Chondrocyte (in vitro differentiated cells): ENCODE measurements at places on chromosomes 5 and 9.

DNA sequence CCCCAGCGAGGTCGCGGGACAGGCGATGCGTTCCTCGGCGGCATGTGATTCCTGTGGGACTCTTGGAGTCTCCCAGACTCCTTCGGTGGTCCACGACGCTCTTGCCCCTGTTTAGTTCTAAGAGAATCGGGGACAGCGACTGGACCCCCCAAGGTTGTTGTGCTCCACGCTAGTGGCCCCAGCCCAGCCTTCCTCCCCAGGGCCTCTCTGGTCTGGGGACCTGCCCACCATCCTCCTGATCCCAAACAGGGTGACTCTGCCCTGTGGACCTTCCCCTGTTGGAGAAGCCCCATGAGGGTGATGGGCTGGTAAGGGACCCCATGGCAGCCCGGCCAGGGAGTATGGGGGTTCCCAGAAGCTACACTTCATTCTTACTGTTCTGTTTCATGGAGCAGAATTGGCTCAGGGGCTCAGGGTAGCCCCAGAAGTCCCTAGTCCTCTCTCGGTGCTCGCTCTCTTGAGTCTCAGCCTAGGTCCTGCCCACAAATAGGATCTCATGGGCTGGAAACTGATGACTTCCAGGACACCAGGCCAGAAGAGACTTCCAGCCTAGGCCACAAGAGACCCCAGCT, 880 bp downstream of the CARD19 start:
- DNase-seq, result peak; percentile 73

GRCh38 chr5:81572201-81572600, 178.3 kb upstream of the ACOT12 start:
- DNase-seq, result no peak

DNA sequence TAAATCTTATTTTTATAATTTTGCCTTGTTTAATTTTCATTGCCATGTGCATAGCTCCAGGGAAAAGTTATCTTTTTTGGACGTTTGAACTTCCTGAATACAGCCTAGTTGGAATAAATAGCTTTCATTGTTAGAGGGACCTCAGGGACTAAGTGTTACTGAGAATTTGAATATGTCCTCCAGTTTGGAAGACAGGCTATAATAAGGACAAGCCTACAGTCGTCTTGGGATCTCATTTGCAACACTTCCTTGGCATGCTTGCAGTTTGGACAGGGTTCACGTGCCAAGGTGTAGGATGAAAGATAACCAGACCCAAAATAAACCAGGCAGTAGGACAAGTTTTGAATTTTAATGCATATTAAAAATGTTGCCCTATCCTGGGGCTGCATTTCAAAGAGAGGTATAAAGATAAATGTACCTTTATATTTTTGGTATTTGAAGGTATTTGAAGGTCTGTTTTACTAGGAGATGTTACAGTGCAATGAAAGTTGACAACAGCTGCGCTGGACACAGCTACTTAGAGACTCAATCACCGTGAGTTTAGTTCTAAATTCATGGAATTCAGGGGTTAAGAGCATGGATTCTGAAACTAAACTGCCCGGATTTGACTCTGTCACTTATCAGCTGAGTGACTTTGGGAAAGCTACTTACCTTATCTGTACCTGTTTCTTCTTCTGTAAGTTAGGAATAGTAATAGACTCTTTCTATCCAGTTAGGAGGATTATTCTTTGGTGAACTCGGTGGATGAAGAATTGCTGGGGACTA, 134.1 kb downstream of the ACTBL2 start:
- no peak for DNase-seq

GRCh38 chr5:144979516-144980264, 809.0 kb downstream of the KCTD16 start:
- DNase-seq, result no peak

DNA sequence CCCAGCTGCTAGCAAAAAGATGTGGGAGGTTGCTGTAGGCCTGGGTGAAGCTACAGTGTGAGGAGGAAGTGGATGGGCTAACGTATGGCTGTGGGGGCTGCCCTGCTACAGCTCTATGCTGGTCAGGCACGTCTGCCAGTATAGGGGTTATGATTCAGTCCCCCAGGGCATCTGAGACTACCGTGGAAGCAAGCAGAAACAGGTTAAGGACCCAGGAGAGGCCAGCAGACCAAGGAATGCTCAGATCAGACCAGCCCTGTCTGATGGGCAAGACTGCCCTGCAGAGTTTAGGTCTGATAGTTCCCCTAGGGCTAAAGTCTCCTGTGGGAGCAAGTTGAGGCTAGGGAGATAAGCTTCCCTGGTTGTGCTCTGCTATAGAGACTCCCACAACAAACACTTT, 416.1 kb upstream of the CTNND2 start:
- DNase-seq, result no peak

DNA sequence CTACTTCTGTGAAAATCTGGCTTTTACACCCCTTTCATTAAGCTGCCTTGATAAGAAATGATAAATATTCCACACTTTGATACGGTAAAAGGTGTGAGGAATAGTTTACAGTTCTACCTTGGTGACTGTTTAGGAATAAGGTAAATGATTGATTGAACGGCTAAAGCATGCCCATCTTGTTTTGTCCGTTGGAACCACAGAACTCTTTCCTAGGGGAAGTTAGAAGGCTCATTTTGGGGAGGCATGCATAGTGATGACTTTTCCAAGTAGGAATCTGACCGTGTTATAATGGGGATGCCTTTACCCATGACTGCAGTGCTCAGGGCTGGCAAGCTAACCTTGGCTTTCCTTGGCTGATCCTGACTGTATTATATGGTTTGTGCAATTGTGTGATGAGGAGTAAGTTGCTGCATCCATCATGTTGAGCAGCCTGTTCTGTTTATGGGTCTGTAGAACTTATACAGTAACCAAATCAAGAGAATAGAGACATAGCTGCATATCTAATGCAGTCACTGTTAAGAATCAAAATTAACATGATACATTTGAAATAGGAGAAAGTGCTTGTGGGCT, 24.5 kb downstream of the PCSK5 start:
- no peak for DNase-seq

- DNase-seq, result no peak
Measured at GRCh38 chr5:138654281-138654867, 79.2 kb upstream of the HSPA9 start.

DNA sequence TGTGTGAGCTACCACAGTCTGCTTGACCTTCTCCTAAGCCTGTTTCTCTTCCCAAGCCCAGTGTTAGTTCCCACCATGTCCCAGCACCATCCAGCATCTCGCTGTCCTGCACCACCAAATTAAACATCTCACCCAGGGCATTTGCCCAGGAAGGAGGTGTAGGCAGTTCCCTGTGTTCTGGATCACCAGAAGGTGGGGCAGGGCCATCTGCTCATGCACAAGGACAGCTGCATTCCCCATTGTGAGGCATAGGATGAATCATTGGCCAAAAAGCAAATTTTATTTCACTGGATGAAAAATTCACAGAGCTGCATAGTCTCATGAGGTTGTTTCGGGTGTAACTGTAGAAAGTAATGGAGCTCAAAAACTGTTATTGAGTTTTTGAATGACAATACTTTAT, 89.5 kb upstream of the GRIA1 start:
- no peak for DNase-seq

GRCh38 chr9:113522858-113523257, 59.3 kb downstream of the RGS3 start:
- no peak for DNase-seq

GRCh38 chr5:176737746-176738636, 72.4 kb upstream of the UNC5A start:
- peak; percentile 70 for DNase-seq

GRCh38 chr9:116152390-116152789, 1.2 kb upstream of the PAPPA start:
- no peak for DNase-seq

DNA sequence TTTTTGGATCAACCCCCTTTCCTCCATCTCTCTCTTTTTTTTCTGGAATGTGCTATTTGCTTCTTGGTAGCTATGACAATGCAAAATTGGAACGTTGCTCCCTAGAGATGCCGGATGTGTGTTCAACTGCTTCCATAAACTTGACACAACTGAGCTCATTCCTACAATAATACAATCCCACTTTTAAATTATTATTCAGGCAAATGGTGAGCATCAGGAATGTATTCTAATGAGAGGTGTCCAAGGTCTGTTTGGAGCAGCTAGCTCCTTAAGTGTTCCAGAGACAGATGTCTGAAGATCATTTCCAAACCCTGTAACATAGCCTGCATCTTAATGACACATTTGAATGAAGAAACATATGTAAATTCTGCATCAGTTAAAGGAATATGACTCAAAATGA, 518.4 kb downstream of the TAF11L14 start:
- no peak for DNase-seq

DNA sequence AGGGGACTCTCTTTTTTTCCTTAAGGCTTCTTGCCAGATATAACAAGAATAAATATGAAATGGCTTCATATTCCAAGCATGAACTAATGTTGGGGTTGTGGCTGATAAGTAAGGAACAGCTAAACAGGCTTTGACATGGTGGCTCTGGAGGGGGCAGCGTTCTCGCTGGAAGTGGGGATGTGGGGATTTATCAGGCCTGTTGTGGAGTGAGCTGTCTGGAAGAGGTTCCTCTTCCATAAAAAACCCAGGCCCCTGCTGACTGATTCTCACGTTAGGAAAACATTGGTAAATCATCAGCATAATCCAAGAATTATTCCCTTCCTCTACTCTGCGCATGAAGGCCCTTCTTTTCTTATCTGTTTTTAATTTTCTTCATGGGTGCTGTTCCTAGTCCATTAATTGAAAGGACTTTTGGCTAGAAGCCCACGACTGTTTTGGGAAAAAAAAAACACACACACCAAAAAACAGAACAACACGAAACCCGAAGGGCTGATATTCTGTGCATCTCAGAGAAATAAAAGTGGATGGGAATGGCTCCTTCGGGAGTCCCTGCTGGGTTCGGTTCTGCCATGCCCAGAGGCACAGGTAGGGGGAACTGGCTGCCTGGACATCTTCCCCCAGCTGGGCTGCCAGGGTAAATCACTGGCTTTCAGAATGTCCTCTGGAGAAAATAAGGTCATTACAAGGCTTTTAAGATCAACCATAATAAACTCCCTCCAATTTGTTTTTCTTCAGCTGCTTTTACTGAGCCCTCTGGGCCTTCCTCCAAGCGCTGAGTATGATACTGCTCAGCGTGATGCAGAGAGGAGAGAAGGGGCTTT, 297.0 kb downstream of the SLIT3 start:
- DNase-seq, result no peak

GRCh38 chr9:135612437-135612836, 26.9 kb downstream of the GLT6D1 start:
- peak; percentile 77 for DNase-seq

- no peak for DNase-seq
Measured at GRCh38 chr5:43652537-43653302, 49.7 kb downstream of the NNT start.

DNA sequence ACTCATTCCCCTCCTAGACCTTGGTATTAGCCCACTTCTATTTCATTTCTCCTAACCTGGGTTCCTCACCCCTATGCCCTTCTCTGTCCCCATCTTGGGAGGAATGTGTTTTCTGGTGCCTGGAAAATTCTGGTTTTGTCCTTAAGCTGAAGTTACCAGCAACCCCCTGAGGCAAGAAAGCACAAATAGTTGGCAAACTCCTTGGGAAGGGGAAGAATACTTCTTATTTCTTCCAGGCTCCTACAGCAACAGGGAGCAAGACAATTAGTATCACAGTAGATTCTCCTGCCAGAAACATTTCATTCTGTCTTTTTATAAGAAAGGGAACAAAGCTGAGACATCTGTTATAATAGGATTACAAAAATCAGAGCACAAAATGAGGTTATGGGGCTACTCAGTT, 142.5 kb downstream of the SNCAIP start:
- no peak for DNase-seq
